Stimulated activated CD4-positive, alpha-beta T cell treated with anti-CD3 and anti-CD28 coated beads, Interleukin-12 subunit alpha, Interleukin-12 subunit beta, amount 100 ng/mL, for 4 hours (primary cell): ENCODE measurements at places on chromosomes 2 and 18.

DNA sequence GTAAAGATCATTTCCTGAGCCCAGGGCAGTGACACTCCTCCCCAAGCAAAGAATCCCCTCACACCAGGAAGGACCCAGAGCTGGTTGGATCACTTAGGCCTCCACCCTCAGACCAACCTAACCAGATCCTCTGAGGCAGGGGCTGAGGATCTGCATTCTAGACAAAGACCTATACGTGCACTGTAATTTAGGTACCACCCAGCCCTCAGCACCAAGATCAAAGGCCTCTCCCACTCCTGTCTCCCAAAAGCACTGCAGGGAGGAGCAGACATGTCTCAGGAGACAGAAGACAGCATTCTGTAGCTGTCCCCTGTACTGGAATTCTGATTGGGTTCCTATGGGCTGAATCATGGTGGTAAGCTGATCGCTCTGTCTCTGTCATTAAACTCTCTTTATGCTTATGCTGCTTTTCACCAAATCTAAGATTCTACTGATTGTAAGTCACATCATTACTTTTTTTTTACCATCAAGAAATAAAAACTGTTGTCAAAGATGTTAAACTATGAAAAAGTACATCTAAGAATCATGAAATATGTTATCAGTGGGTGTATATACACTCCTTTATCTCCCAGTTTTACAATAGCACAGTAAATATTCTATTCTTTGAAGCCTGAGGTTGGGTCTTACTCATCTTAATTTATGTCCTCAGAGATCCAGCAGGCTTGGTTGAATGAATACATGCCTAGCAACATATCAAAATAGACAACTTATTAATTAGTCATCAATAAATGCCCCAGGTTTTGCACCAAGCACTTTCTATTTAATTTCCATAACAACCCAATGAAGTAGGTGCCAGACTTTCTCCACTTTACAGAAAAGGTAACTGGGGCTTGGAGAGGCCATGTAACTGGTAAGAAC is 28.3 kb downstream of the MCFD2 start:
- no peak for DNase-seq

- DNase-seq = no peak
These were observed 448 bp downstream of the YPEL5 start for GRCh38 chr2:30147196-30147714.

DNA sequence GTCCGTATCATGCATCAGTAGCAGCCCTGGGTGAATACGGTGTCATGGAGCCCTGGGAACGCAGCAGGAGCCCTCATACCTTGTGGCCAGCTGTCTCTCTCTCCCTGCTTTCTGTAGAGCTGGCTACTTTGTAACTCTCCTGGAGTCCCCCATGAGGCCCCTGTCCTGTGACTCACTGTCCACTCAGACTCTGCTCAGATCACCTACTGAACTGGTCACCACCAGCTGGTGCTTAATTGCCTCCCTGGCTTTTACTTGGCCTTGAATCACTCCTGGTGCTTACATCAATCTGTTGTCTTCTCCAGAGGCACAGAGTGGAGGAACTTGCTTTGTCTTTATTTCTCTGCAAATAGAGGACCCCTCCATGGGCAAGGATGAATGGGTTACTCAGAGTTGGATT is 172.7 kb downstream of the HRH4 start:
- no peak for DNase-seq

DNA sequence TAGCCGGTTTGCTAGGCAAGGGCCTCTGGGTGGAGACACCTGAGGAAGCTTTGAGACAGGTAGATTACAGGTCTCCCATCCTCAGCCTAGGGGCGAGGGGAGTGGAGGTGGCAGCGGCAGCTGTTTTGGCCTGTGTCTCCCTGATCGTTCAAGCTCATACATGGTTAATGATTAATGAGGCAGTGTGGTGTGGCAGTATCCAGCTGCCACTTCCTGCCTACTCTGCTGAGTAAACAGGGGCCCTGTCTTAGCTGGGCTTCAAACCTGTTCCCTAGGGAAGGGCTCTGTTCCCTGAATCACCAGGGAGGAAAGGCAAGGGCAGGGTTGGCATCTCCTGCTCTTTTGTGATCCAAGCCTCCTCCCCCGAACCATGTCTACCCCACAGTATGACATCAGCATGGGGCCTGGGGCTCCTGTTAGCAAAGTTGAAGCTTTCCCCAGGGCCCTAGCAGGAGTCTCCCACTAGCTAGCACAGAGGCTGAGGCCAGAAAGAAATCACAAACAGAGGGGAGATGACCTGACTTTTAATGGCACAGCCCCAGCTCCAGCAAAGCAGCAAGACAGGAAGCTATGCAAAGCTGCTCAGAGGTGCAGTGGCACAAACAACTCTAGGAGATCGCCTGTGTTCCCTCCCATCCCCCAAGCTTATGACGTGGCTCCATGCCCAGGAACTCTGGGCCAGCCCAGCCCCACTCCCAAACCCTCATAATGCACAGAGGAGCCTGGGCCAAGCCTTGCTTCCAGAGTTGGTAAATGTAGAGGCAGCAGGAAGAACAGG is 3.7 kb upstream of the TUBA4B start:
- no peak for DNase-seq

GRCh38 chr2:180505203-180505602 is 475.2 kb upstream of the UBE2E3 start:
- no peak for DNase-seq

DNA sequence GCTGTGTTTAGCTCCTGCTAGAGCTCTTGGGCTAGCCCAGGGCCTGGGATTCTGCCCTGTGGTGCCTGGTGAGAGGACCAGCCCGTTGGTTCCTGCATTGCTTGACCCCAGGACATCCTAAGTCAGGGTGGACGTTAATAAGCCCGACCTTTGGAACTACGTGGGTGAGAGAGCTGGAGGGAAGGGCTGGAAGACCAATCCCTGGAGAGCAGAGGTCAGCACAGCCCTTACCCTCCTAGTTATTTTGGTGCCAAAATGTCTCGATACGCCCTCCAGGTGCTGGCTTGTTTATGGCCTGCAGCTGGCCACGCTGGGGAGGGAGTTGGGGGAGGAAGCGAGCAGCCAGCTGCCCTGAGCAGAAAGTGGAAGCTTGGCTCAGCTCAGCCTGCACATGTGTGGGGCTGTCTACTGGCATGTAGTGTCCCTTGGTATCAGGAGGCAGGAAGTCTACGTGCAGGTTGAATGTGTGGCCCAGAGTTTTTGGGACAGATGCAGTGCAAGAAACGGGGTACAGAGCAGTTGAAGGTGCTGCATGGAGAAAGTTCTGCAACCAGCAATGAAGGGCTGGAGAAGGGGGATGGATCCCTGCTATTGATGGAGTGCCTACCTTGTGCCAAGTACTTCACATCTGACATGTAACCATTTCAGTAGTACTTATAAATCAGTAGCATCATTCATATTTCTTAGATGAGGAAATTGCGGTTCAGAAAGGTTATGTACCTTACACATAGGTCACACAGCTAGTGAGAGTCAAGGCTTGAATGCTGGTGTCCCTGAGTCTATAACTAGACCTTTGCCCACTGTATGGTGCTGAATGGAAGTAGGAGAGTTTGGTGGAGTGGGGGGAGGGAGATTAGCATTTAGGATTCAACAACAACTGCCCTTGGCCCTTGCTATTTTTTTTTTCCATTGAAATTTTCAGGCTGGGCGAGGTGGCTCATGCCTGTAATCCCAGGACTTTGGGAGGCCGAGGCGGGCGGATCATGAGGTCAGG is 5.0 kb upstream of the DGKD start:
- no peak for DNase-seq

- no peak for DNase-seq
These were observed 86.3 kb upstream of the LGALSL start for GRCh38 chr2:64367444-64368232.

GRCh38 chr18:69951182-69951581 is 3.5 kb upstream of the CD226 start:
- no peak for DNase-seq

- no peak for DNase-seq
These were observed 55.2 kb downstream of the RASGRP3 start for GRCh38 chr2:33531549-33532059.

- DNase-seq = no peak
These were observed 37.2 kb downstream of the CREG2 start for GRCh38 chr2:101349893-101350662.

DNA sequence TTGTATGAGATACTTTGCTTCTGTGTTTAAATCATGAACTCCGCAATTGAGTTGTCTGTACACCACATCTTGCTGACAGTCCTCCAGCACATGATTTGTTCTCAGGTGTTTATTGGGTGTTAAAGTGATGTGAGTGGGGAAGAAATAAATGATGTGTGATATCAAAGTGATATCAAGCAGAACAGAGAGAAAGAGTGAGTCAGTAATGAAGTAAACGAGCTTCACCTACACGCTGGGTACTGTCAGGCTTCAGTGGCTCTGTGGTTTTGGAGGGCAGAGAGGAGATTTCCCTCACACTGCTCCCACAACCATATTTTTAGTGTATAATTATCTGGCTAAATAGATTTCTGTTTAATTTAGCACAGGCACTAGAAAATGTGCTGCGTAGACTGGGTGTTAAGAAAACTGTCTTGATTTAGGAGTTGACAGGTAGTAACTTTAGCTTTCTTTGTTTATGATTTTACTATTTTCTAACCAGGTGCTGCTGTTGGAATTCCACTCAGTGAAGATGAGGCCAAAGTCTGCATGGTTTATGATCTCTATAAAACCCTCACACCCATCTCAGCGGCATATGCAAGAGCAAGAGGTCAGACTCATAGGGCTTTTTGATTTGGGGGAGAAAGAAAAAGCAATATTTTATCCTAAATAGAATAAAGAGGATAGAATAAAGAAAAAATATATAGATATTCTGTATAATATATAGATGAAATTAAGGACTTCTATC is 21.2 kb downstream of the ATIC start:
- no peak for DNase-seq
